ENCODE measurements at places on chromosomes 3 and 15.

DNA sequence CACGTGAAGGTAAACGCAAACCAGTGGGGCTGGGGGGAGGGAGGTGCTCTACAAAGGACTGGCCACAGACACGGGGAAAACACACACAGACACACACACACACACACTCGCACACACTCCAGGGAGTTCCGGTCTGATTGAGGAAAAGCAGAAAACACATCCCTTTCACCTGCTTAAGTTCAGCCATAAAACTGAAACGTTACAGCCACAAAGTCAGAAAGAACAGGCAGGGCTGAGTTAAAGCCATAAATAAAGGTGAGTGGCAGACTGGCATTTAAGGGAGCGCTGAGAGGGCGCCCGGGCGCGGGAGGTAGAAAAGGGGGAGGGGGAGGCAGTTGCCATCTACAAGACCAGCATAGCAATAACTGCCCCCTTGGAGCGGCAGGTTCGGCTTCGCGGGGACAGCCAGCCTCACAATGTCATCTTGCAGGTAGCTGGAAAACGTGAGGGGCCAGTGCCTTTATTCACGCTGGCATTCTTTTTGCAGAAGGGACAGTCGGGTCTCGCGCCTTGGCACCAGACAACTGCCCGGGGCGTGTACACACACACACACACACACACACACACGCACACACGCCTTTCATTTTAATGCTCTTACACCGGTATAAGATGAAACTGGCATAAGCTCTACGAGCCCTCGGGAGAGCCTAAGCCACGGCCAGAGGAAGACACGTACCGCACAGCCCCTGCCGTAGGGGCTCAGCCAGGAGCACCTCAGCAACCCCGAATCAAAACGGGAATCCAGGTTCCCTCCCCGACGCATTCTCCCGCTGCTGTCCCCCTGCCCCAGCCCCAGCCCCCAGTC, 866 bp downstream of the TNIK start:
- no peak for DNase-seq

- peak; percentile 33 for DNase-seq
Observed at GRCh38 chr15:59176653-59177316, 29.9 kb upstream of the LDHAL6B start.

- no peak for DNase-seq
Observed at GRCh38 chr3:71521940-71522876, 61.3 kb downstream of the FOXP1 start.

DNA sequence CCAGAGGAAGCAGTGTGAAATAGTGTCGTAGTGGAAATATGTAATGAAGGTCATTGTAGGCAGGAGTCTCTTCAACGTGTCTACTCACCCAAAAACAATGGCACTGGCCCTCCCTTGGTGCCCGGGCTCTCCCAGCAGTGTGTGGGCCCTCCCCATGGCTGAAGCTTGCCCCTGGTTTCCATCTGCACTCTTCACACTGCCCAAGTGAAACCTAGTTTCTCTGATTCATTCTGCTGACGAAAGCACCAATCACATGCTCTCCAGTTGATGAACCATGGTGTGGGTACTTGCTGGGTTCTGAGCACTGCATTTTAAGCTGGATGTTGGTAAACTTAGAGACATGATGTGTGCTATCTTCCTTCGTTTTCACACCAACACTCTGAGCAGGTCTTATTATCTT, 61.0 kb upstream of the AGBL1 start:
- DNase-seq, result no peak

DNA sequence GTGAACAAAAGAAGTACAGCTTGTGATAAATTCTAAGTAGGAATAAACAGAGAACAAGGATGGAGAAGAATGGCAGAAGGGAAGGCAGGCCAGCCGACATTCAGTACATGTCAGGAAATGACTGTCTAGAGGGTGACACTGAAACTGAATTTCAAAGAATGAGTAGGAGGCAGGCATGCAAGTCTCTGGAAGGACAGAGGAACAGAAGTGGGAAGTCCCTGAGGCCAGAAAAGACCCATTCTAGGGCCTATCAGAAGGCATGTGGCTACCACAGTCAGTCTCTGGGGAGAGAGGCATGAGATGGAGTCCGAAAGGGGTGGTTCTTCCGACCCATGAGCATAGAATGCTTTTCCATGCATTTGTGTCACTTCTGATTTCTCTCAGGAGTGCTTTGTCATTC, 243.5 kb upstream of the UBE2E2 start:
- no peak for DNase-seq

DNA sequence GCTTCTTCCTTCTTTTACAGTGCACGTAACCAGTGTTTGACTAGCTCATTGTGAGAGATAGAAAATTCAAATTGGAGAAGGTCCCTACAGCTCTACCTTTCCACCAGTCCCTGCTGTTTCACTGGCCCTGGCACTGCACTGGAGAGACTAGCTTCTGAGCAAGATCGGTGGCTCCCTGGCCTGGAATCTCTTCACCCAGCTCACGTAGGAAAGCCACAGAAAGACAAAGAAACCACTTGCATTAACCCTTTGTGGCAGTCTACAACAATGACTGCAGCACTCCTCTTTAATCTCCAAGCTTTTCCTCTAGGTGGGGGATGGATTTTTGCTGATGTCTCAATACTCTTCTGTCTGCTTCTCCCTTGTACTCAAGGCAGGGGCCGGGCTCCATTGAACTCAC, 155.9 kb downstream of the PEX5L start:
- DNase-seq, result no peak

- DNase-seq, result peak; percentile 51
Observed at GRCh38 chr3:134407239-134407625, 33.0 kb upstream of the AMOTL2 start.

DNA sequence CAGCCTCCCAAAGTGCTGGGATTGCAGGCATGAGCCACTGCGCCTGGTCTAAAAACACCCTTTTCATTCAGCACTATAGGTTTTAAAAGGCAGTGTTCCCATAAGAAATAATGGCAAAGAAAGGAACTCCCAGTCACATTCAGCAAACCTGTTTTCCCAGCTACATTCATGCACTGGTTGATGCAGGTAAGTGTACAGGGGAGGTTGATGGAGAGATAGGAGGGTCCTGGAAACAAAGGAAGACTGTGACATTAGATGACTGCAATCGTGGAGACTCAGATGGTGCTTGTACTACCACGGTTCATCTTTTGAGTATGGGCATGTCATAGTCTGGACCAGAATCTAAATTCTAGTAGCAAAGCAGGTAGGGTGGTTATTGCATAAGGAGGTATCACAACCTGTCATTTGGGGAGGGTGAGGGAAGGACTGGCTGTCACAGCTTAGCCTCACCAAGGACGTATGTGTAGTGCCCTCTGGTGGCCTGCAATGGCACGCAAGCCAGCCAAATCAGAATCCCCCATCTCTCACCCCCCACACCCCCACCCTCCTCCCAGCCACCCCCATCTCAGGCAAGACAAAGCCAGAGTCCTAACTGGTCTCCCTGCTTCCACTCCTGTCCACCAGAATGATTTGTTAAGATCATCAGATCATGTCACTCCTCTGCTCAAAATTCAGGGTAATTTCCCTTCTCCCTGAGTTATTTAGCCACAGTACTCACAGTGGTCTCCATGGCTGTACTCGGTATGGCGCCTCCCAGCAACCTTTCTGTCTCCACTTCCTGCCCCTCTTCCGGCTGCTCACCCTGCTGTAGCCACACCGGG, 28.8 kb upstream of the UBL7 start:
- DNase-seq, result peak; percentile 49

GRCh38 chr3:61682671-61683548, 121.5 kb downstream of the PTPRG start:
- DNase-seq, result peak; percentile 61

- no peak for DNase-seq
Observed at GRCh38 chr3:79339846-79340245, 428.0 kb downstream of the ROBO1 start.

GRCh38 chr3:62015111-62015510, 358.2 kb downstream of the FEZF2 start:
- no peak for DNase-seq

GRCh38 chr15:68797599-68798345, 22.9 kb downstream of the ANP32A start:
- no peak for DNase-seq

GRCh38 chr3:49705390-49705960, 14.0 kb downstream of the AMIGO3 start:
- DNase-seq, result no peak

- no peak for DNase-seq
Observed at GRCh38 chr3:20104167-20104661, 64.0 kb downstream of the KAT2B start.

DNA sequence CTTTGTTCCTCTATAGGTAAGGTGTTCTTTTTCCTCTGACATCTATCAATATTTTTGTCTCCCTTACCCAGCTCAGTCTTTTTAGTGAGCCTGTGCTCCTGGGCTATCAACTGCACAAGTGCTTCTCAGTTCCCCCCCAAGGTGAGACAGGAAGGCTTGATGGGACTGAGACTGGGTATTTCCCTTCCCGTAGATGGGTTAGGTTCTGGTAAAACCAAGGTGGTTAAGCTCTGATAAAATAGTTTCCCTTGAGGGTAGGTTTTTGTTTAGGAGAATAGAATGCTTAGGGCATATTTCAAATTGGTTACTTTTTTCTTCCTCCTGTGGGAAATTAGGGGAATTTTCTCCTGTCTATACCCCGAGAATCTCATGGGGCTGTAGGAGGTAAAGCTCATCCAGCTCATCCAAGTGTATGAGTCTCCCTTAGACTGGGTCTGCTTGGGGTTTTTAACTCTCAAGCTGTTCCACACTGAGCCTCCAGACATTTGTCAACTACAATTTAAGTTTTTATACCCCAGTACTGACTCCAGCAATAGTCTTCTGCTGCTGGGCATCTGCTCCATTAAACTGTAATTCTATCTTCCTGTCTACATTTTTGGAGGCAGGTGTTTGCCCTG, 44.9 kb downstream of the OXSR1 start:
- DNase-seq, result no peak

DNA sequence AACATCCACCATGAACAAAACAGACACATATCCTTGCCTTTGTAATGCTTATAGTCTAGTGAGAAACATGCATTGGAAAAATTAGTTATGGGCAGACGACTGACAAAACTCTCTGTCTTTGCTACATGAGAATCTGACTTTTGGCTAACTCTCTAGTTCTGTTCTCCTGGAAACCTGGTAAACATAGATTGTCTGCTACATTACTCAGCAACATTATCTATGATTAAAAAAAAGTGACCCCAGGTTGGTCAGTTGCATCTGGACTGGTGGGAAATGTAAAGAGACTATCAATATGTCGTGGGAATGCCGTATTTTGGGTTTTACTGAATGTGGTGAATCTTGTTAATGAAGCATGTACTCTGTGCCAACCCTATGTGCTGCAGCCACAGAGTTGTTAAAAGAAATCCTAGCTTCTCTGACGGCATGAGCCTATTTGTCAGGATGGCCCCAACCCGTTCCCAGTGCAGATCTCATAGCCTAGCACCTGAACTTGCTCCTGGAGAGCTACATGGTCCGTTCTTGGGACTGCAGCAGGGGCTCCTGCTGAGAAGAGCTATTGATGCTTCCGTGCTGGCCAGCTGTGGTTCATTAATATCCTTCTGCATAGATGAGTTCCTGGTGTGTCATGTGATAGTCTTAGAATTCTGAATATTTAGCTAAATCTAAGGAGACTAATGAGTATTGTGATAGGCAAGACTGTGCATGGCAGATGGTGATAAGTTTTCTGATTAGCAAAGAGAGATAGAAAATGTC, 311.7 kb upstream of the ZNF717 start:
- peak; percentile 27 for DNase-seq

- DNase-seq, result no peak
Observed at GRCh38 chr15:41133454-41133853, 17.4 kb upstream of the INO80 start.

DNA sequence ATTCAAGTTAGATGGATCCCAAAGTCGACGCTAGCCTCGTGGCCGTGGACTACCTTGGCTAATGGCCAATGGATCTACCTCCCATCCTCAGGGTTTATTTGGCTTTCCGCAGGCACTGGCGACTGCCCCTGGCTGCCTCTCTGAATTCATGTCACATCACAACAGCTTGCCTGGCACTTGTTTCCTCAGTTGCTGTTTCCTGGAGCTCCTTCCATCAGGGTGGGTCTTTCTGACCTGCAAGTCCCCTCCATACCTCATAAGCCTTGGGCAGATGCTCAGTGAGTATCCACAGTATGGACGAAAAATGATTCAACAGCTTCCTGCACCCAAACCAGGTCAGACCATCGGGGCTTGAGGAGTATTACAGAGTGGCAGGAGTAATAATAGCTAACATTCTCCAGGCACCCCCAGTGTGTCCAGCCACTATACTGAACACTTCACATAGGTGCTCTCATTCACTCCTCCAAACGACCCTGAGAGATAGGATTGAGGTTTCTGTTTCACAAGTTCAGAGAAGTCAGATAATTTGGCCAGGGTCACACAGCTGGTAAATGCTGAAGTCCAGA, 311.5 kb downstream of the TLE3 start:
- no peak for DNase-seq

GRCh38 chr15:88272421-88272820, 15.9 kb upstream of the NTRK3 start:
- no peak for DNase-seq

GRCh38 chr15:96171853-96172296, 158.6 kb upstream of the NR2F2 start:
- DNase-seq, result no peak

GRCh38 chr15:81945014-81945615, 100.7 kb downstream of the MEX3B start:
- DNase-seq, result no peak

DNA sequence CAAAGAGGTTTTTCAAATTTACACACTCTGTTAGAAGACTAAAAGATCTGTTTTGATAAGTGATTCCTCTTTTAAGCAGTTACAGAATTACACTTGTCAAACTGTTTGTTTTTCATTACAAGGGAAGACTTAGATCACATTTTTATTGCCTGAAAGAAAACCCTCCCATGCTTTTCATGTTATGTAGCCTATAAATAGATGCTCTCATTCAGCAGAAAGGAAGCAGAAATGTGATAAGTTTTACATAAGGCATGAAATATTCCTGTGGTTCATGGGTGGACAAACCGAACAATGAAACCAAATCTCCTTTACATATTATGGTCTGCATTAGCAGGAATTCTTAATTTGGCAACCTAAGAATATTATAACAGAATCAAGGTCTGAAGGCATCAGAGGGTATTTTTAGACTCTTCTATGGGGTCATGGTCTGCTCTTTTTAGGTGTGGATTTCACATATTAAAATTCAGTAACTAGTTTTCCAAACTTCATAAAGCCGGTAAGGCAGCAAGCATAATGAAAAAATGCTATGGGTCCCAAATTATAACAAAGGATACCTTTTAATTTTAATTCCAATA, 37.3 kb upstream of the FXR1 start:
- peak; percentile 2 for DNase-seq

DNA sequence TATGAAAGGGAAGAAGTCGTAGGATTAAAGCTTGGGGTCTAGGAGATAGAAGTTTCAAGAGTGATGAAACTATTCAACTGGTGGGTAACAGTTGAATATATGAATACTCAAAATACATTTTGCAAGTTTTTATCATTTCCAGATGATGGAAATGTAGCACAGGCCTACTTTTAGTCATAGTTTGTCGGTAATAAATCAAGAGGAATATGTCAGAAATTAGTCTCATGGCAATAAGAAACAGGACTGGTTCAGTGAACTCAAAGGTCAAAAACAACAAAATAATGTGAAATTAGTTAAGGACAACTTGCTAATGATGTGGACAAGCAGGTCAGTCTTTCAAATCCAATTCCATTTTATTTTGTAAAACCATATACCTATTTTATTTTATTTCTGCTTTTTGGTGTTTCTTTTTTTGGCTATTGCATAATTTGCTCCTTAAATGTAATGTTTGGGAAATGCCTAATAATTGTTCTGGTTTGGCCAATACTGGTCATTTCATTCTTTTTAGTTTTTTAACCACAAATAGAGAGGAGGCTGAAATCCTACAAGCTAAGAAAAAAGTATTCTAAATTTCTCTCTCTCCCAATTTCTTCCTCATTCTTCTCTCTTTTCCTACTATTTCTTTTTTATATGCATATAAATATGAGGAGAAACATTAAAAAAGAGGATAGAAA, 195.2 kb upstream of the ARHGEF26 start:
- peak; percentile 24 for DNase-seq
